Fibroblast of skin of left quadriceps (primary cell): ENCODE measurements at places on chromosomes 4 and X.

- no peak for DNase-seq
Measured at GRCh38 chr4:148141501-148141900, 300.7 kb downstream of the NR3C2 start.

DNA sequence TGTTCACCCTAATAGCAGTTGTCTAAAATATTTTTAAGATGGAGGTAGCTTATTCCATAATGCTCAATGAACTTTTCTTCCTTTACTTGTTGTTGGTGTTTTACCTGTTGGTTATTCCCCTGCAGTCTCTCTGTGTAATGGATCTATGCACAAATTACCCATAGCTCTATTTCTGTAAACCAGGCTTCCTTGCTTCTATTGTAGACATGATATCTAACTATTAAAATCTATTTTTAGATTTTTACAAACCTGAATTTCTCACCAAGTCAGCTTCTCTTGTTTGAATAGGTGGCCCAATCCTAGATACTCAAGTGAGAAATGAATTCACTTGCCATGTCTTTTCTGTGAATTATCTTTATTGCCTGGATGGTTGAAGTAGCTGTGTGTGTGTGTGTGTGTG, 24.8 kb downstream of the BMP2K start:
- no peak for DNase-seq

DNA sequence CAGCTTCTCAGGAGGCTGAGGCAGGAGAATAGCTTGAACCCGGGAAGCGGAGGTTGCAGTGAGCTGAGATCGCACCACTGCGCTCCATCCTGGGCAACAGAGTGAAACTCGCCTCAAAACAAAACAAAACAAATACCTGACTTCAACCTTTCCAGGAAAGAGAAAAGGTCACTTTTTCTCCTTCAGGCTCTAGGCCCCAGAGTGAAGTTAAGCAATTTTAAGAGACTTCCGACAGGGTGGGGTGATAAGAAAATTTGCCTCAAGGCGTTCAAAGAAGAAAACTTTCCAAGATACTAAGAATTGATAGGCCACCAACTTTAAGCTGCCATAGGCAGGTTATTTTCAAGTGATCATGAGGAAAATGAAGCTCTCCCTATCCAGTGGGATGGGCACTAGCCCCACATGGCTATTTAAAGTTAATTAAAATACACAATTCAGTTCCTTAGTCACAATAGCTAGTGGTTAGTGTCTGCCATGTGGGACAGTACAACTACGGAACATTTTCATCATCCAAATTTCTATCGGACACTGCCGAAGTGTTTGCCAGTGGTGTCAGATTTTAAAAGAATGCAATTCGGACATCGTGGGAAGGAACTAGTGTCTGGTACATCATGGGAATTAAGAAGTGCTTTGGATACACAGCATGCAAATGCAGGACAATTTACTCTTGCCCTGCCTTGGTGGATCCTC, 33.0 kb downstream of the SMS start:
- DNase-seq: no peak

- DNase-seq: peak; percentile 37
Measured at GRCh38 chr4:173318648-173319211, 15.4 kb downstream of the HMGB2 start.

GRCh38 chr4:518569-519083, 19.6 kb downstream of the PIGG start:
- no peak for DNase-seq

GRCh38 chr4:2950221-2950989, 12.8 kb downstream of the NOP14 start:
- no peak for DNase-seq

GRCh38 chr4:102355748-102356147, 10.5 kb upstream of the SLC39A8 start:
- no peak for DNase-seq

- no peak for DNase-seq
Measured at GRCh38 chr4:96887857-96888256, 1048.0 kb downstream of the PDHA2 start.

DNA sequence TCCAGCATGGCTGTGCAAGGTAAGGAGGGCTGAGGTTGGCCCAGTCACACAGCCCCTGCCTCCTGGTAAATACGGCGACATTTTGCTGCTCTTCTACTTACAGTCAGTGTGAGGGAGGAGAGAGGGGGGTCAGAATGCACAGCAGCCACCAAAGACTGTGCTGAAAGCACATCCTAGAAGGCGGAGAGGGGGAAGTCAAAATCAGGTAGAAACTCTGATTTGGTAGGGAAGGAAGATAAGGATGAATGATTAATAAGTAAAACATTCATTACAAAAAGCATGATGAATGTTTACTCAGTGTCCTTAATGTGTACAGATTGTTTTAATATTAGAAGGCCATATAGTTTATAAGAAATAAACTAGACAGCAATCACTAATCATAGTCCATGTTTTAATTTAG, 57.5 kb downstream of the ADD1 start:
- no peak for DNase-seq

- DNase-seq: no peak
Measured at GRCh38 chr4:148159793-148160192, 282.4 kb downstream of the NR3C2 start.

- DNase-seq: no peak
Measured at GRCh38 chr4:39020130-39020529, 12.1 kb downstream of the TMEM156 start.

GRCh38 chrX:15930585-15930984, 76.0 kb upstream of the AP1S2 start:
- DNase-seq: peak; percentile 36

DNA sequence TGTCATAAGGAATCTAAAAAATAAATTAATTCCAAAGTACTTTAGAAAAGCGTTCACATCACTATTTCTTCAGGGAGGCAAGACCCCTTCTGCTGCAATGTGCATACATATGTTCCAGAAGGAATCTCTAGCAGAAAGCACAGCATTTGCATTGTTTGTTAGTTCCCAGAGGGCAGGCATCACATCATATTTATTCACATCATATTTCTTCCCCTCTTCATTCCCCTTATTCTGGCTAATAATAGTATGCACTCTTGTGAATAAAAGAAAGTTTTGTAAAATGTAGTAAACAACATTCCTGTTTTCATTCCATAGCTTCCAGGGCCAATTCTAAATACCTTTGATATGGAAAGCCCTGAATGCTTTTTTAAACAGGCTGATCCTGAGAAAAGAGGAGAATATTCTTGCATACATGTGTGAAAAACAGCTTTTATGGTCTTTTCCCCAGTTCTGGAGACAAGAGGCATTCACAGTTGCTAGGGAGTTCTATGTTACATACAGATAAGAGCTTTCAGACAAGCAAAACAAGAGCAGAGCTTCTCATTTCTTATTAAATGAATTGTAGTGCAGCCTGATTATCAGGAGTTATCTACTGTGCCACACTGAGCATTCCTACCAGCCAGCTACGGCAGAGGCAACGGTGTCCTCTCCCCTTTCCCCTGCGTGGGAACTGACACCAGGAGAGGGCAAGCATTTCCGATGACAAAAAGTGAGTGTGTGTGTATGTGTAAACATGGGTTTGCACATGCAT, 15.2 kb downstream of the GATB start:
- DNase-seq: no peak

DNA sequence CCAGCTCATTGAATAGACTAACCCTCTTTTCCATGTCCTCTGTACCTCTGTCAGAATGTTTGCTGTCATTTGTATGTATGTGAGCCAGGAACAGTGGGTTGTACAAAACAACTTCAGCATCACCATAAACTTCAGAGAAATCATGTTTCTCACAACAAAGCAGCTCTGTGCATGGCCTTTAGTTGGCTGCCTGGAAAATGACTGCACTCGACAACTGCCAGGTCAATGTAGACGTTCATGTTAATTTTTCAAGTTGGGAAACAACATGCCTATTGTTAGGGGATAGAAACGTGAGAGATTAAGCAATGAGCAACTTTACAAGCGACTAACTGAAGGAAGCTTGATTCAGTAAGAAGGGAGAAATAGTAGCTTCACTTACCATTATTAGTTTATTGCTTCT, 17.9 kb upstream of the CXCL11 start:
- DNase-seq: no peak

GRCh38 chr4:138103597-138104283, 138.4 kb downstream of the SLC7A11 start:
- no peak for DNase-seq

DNA sequence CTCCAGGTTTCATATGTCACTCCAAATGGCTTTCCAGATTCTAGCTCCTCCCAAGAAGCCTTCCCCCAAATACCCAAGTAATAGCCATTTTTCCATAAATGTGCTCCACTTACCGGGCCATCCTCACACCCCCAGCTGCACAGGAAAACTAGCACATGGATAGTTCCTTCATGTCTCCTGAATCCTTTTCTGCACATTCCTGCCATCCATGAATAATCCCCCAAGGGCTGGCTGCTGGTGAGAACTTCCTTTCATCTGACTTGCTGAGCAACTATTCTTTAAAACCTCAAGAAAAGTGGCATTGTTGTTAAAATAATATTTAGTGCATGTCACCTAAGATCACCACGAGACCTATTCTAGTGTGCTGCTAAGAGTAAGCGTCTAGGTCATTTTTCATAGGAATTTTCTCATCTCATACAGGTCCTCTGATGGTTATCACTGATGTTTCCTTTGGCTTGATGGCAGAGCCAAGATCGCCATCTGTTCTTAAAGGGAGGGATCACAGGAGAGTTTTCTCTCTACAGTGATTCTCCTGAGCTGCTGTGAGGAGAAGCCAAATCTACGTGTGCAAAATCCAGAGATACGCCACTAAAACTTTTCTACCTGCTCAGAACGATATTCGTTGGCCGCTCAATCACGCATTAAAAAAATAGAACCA, 71.3 kb downstream of the MAP3K15 start:
- DNase-seq: no peak

GRCh38 chrX:47384502-47384901, 14.1 kb downstream of the ZNF157 start:
- no peak for DNase-seq

DNA sequence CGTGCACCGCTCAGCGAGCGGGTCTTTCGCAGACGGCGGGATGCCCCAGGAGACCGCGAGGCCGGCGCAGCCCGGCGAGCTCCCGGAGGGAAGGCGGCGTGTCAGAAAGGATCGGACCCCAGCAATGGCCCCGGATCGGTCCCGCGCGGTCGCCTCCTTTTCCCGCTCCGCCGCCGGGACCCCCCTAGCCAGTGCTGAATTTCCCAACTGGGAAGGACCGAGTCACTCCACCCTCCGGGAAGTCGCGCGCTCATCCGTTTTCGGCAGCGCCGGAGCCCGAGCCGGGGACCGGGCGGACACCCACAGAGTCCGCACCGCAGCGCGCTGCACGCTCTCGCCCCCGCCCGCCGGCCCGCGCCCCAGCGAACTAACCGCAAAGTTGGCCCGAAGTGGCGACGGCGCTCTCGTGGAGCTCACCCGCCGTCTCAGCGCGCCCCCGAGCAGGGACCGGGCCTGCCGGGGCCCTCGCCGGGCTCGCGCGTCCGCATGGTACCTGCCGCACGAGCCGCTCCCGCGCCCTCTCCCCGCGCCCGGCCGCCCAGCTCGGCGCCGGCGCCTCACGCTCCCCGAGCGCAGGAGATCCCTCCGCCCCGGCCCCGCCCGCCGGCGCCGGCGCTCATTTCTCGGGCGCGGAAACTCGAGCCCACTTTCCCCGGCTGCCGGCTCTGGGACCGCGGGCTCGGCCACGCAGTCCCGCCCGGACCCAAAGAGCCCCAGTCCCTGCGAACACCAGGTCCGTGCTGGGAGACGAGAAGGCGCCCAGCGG, at the start of gene FAT1:
Gene FAT1, minus strand, starts transcription at position 565 of the 766 bp plus-strand sequence. CDS start 14,029 bp downstream, outside the sequence.
- DNase-seq: peak; percentile 70

- DNase-seq: no peak
Measured at GRCh38 chr4:149884046-149884445, 68.4 kb upstream of the IQCM start.

GRCh38 chrX:130831347-130831722, 71.7 kb downstream of the ENOX2 start:
- no peak for DNase-seq

DNA sequence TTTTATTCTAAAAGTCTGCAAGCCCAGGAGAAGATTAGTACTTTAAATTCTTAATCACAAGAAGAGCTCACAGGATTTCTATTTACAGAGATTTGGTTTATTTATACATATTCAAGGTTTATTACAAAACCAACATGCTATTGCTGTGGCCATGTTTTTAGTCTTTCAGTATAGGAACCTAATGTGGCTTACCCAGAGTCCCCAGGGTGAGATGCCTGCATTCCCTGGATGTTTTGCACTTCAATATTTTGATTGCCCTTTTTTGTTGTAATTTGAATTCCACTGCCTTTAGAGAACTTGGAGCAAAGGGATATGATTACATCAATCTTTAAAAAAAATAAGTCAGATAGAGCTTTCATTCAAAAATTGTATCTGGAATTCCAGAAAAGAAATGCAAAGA, 146.0 kb upstream of the FRMPD4 start:
- no peak for DNase-seq

DNA sequence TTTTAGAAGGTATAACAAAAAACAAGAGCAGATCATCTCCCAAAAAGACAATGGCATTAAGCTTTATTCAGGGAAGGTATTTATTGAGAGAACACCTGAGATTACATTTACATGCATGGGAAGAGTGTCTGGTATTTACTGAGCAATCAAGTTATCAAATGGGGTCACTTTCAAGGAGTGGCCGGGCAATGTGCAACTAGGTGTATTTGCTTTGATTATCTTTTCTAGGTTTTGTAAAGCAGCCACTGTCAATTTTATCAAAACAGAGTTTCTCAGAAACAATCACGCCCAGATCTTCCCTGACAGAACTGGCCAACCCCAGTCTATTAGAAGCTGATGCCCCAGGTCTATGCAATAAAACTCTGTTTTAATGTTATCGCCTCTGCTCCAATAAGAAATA, 169.5 kb downstream of the GLRA2 start:
- no peak for DNase-seq

DNA sequence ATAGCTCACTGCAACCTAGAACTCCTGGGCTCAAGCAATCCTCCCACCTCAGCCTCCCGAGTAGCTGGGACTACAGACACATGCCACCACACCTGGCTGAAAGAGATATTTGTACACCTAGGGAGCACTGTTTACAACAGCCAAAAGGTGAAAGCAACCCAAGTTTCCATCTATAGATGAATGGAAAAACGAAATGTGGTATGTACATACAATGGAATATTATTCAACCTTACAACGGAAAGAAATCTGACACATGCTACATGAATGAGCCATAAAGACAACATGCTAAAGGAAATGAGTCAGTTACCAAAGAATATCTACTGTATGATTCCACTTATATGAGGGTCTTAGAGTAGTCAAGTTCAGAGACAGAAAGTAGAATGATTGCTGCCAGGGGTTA, 52.2 kb downstream of the ABCG2 start:
- no peak for DNase-seq

GRCh38 chr4:10188400-10189004, 71.9 kb upstream of the WDR1 start:
- DNase-seq: no peak

DNA sequence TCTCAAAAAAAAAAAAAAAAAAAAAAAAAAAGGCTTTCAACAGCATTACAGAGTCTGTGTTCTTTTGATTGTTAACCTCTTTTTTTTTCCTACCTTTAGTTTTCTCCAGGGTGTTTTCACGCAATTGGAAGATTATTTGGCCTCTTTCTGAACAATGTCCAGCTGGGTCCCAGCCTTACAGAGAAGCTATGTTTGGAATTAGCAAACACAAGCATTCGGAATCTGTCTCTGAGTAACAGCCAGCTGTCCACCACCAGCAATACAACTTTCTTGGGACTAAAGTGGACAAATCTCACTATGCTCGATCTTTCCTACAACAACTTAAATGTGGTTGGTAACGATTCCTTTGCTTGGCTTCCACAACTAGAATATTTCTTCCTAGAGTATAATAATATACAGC, 13.3 kb downstream of the TLR3 start:
- DNase-seq: no peak
